ENCODE measurements at places on chromosomes 13 and 19. TPM values are rescaled to one million over a fixed set of nuclear protein-coding genes. Genes with fewer than 3 reads are reported as not detected.

Gene PCSK4
- 5.0 TPM for total RNA-seq

Gene ANGPTL4
- 124 TPM for total RNA-seq

Gene THAP8
- 13.9 TPM for total RNA-seq

Gene KCNRG
- total RNA-seq, result 0.19 TPM

Gene SIGLEC5
- 0.93 TPM for total RNA-seq

Gene ATXN8OS
- not detected for total RNA-seq

Gene OLFM4
- total RNA-seq, result not detected

Gene POLRMT
- 30.0 TPM for total RNA-seq

Gene TNFSF11
- total RNA-seq, result 0.29 TPM

Gene NCCRP1
- total RNA-seq, result not detected

Gene FLT1
- 156 TPM for total RNA-seq

Gene IQCN
- 0.92 TPM for total RNA-seq

Gene PSG7
- not detected for total RNA-seq

Gene ZNF726
- total RNA-seq, result 0.92 TPM

Gene AP1M2
- total RNA-seq, result 3.0 TPM

Gene KLK8
- total RNA-seq, result not detected

Gene LONP1
- 123 TPM for total RNA-seq

Gene EFNA2
- 2.6 TPM for total RNA-seq

Gene FSD1
- total RNA-seq, result 20.9 TPM

Gene CEACAM5
- not detected for total RNA-seq

Gene ZNF208
- total RNA-seq, result not detected

Gene RGCC
- total RNA-seq, result 358 TPM

Gene NDUFA3
- 11.7 TPM for total RNA-seq

Gene ALDH16A1
- total RNA-seq, result 50.8 TPM

Gene ERCC2
- total RNA-seq, result 51.5 TPM

Gene HCST
- total RNA-seq, result not detected

Gene ZNF180
- total RNA-seq, result 6.7 TPM

Gene ADGRL1
- 11.4 TPM for total RNA-seq

Gene PEAK3
- total RNA-seq, result not detected

Gene RASAL3
- 18.1 TPM for total RNA-seq

Gene TSC22D1
- total RNA-seq, result 79.9 TPM

Gene CFAP97D2
- total RNA-seq, result not detected

Gene FUT3
- total RNA-seq, result not detected

Gene SLC7A9
- not detected for total RNA-seq

Gene ZNF222
- total RNA-seq, result 3.2 TPM

Gene GPC5
- 4.0 TPM for total RNA-seq

Gene ZNF493
- 11.4 TPM for total RNA-seq

Gene ANKRD24
- total RNA-seq, result 2.1 TPM

Gene PLPP2
- 13.9 TPM for total RNA-seq

Gene FGF22
- 0.35 TPM for total RNA-seq

Gene HSPB6
- total RNA-seq, result 1.8 TPM

Gene PPM1N
- 1.1 TPM for total RNA-seq

Gene ACER1
- total RNA-seq, result not detected

Gene ZNF226
- total RNA-seq, result 22.4 TPM

Gene PRMT1
- 266 TPM for total RNA-seq

Gene S1PR5
- total RNA-seq, result not detected

Gene ALOX5AP
- total RNA-seq, result not detected

Gene ZNF723
- total RNA-seq, result not detected

Gene SHISA2
- 15.5 TPM for total RNA-seq

Gene TMEM238
- total RNA-seq, result 1.3 TPM

Gene DAND5
- total RNA-seq, result 0.05 TPM
